Dorsolateral prefrontal cortex (tissue), 122 donors: ENCODE measurements at places on chromosomes 1 and 21.

GRCh38 chr1:235486321-235486720 is 17.9 kb downstream of the B3GALNT2 start:
- no peak for DNase-seq

DNA sequence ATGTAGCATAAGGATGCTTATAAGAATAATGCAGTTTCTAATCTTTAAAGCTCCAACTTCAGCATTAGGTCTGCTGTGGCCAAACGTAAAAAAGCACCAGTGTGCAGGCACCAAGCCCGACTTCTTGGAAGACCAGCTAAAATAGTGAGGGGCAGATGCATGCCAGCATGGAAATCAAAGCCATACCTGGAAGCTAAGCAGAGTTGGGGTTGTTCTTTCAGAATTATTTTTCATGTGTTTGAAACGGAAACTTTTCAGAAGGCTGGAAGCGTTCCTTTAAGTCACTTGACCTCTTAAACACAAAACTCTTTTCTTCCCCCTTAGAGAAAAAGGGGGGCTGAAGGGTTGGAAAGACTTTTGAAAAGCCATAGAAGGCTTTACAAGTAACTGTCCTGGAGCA is 329.2 kb upstream of the C1orf87 start:
- DNase-seq, result no peak

DNA sequence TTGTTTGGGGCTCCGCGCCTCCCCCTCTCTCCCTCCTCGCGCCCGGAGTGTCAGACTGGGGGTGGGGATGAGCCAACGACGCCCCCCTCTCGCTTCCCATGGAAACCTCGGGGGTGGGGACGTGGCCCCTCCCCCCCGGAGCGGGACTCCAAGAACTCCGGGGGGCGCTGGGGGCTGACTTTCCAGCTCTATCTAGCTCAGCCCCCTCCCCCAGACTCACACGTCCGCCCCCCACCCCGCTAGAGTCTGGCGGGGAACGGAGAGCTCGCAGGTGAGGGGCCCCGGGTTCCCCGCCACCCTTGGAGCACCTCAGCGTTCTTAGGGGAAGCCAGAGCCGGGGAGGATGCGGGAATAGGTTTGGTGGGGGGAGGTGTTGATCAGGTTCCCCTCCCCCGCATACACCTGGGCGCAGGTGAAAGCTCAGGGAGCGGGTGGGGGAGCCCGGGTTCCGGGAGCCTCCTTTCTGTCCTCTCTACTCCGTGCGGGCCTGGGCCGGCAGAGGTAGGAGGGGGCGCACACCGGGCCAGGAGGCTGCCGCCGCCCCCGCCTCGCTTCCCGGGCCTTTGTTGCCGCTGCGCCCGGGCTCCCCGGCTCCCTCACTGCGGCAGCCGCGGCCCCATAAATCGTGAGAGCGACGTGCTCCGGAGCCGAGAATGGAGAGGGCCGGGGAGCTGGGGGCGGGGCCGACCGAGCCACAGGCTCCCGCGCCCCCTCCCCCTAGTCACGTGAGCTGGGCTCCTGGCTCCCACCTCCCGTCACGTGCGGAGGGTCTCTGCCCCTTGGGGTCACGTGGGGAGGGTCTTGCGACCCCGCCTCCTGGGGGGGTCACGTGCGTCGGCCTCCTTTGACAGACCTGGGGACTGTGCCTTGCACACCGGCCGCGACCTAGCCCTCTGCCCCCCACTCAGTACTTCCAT is 1.9 kb downstream of the EFNA3 start:
- no peak for DNase-seq

DNA sequence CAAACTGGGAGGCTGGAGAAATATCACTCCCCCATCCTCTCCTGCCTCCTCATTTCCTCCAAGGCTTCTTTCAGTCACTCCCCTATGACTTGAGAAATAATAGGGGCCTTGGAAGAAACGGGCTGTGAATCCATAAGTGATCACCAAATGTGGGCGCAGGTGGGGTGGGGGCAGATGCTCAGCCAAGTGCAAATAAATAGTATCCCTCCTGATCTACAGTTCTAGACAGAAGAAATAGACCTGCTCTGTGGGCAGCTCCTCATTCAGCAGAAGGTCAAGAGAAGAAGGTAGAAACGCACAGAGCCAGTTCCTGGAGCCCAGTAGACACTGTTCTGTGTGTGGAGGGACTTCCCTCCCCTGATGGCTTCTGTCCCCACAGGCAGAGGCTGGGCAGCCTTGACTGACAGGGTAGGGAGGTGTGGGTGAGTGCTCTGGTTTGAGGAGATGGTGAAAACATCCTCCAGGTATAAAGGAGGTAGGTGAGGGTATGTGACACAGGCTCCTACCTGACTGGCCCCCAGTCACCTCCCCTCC is 17.1 kb downstream of the PAX7 start:
- no peak for DNase-seq

DNA sequence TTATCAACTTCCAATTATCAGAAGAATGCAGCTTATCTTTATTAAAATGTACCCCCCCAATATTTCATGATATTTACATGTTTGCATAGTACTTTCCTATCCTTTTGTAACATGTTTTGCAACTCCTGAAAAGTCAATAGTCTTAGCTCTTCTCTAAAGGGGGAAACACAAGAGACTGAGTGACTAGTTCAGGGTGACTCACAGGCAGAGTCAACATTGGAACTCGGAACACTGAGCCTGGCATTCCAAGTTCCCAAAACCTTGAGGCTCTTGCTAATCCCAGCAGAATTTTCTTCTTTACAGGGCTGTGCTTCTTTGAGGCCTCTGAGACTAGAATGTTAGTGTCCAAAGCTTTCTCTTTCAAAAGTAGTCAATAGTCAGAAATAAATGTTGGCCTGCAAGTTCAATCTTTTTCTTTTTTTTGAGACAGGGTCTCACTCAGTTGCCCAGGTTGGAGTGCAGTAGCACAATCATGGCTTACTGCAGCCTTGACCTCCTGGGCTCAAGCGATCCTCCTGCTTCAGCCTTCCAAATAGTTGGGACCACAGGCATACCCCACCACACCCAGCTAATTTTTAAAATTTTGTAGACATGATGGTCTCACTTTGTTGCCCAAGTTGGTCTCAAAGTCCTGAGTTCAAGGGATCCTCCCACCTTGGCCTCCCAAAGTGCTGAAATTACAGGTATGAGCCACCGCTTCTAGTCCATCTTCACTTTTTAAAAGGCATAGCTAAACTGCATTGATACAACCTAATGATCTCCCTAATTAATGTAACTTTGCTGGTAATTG is 37.5 kb downstream of the ZNF281 start:
- no peak for DNase-seq

DNA sequence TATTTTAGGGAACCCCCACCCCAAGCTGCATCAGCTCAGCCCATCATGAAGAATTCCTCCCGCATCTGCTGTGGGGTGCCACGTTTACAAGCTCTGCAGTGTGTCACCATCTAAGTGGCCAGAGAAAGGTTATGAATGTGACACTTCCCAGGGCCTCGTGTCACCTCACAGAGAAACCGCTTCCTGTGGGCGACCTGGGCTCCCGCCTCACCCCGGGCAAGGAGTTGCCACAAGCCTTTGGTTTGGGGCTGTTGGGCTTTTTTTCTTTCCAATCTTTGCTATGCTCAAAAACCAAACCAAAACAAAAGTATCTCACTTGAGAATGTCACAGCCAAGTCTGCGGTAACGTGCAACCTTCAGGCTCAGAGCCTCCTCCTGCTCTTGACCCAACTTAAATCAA is 82.1 kb upstream of the ARHGEF16 start:
- DNase-seq, result no peak

GRCh38 chr1:57350610-57351009 is 73.2 kb downstream of the DAB1 start:
- DNase-seq, result no peak

DNA sequence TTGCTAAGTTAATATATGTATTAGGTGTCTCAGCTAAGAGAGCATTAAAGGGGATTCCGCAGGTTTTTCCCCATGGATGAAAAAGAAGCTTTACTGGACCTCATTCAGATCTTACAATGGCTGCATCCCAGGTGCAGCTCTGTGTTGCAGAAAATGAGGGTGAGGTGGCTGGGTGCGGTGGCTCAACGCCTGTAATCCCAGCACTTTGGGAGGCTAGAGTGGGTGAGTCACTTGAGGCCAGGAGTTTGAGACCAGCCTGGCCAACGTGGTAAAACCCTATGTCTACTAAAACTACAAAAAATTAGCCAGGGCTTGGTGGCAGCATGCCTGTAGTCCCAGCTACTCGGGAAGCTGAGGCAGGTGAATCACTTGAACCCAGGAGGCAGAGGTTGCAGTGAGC is 58.5 kb upstream of the MORC3 start:
- no peak for DNase-seq

GRCh38 chr1:47508702-47509431 is 71.0 kb downstream of the FOXD2 start:
- DNase-seq, result no peak

- no peak for DNase-seq
Measured at GRCh38 chr21:15277466-15277865, 212.7 kb upstream of the NRIP1 start.

GRCh38 chr1:235108876-235109275 is 19.8 kb downstream of the TOMM20 start:
- no peak for DNase-seq

DNA sequence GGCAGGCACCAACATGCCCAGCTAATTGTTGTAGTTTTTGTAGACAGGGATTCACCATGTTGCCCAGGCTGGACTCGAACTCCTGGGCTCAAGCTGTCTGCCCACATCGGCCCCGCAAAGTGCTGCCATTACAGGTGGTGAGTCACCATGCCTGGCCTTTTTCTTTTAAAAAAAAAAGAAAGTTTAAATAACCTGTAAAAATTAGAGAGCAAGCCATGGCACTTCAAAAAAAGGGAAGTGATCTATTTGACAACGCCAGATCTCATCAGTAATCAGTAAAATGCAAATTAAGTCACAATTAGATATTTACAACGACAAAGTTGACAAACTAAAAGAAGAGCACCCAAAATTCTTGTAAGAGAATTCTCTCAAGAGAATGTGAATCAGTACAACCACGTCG is 2.9 kb upstream of the RBBP5 start:
- no peak for DNase-seq

- DNase-seq, result no peak
Measured at GRCh38 chr21:40616377-40616704, 230.6 kb downstream of the DSCAM start.

- DNase-seq, result no peak
Measured at GRCh38 chr1:234264832-234265231, 108.4 kb upstream of the COA6 start.

DNA sequence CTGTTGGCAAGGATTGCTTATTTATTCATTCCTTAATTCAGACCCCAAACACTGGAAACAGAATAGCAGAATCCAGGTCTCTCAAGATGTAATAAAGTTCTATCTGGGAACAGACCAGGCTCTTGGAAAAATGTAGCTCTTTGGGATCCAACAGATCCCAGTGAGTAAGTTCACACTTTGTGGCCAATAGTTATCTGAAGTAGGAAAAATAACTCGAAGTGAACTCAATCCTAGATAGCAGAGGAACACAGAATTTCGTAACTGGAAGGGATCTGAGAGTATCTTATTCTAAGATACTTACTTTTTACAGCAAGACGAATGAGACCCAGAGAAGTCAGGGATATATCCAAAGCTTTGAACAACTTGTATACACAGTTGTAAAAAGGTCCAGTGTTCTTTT is 150.7 kb upstream of the CD34 start:
- no peak for DNase-seq

- no peak for DNase-seq
Measured at GRCh38 chr1:40772146-40772955, 11.2 kb upstream of the KCNQ4 start.

- no peak for DNase-seq
Measured at GRCh38 chr1:225823811-225824261, 13.9 kb downstream of the EPHX1 start.

DNA sequence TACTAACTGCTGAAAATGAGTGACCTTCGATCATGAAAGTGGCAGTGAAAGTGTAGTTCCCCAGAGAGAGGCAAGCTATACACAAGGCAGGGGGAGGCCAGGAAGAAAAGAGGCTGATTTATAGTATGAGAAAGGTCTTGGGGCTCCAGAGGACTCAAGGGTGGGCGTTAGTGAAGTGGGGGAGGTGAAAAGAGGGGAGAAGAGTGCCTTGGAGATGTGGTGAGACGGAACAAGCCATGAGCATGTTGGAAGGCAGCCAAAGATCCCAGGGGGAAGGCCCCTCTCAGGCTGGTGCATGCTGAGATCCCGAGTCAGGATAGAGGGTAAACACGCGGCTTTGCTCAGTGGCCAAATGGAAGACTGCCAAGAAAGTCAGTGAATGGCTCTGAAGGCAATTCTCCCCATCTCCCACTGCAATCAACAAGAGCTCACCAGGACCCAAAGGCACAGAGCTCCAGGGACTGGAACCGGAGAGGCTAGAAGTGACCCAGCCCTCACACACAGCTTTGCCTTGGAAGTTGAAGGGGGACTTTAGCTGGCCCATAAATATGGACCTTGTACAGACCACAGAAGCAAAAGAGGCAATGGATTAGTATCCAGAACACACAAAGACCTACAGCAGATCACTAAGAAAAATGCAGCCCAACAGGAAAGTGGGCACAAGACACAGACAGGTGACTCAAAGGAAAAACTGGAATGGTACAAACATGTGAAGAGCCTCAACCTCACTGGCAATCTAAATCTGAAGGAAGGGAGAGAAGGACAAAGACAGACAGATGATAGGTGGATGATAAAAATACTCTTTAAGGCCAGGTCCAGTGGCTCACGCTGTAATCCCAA is 49.6 kb downstream of the HSF2BP start:
- no peak for DNase-seq

GRCh38 chr1:234601301-234602017 is 8.5 kb downstream of the IRF2BP2 start:
- DNase-seq, result no peak

DNA sequence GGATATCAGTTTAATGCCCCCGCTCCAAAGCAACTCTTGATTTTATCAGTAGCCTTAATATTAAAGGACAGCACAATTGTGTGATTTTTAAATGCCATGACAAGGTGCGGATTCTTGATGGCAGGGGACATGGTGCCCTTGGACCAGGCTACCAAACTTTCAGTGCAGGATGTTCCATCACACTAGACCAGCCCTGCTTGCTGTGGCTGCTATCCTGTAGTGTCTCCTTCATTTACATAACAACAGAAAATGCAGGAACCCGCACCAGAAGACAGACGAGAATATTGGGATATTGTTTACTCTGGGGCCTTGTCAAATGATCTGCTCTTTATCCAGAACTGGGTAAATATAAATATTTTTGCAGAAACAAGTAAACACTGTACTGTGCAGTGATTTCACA is 229.3 kb upstream of the PKN2 start:
- DNase-seq, result no peak

DNA sequence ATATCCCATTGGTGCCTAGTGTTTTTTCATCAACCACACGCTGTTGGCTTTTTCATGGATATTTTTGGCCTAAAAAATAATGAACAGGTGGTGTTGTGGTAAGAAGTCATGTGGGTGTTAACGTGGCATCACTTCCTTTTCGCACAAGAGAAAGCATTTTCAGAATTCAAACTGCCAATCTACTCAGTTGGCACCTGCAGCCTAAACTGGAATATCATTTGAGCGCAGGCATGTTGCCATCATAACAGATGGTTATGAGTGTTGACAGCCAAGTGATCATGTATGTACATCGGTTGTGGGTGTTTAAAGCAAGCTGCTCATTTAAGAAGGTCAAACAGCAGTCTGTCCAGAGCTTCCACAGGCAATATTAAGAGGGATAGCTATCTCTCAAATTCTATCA is 1963.0 kb downstream of the NCAM2 start:
- peak; percentile 78 for DNase-seq
